8988T (cell line): ENCODE measurements at places on chromosomes 6 and 20.

- DNase-seq = no peak
These were observed 50.0 kb upstream of the ECI2 start for GRCh38 chr6:4185419-4185818.

- no peak for DNase-seq
These were observed 230.7 kb upstream of the MARCKS start for GRCh38 chr6:113626475-113626874.

DNA sequence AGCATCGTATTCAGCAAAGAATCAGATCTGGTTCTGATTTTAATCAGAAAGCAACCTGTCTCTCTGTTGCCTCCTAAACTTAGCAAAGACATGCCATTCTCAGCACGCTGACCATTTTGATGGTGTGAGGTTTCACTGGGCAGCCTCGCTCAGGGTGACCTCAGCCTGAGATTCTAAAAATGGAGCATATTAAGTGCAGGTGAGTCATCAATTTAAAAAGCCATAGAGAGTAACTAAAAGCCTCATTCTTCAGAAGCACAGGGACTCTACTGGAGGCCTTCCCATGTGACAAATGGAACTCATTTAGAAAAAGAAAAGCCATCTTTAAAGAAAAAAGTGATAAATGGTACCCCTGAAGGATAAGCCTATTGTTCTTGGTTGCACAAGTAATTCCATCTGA lies 91.3 kb downstream of the FILIP1 start:
- no peak for DNase-seq

DNA sequence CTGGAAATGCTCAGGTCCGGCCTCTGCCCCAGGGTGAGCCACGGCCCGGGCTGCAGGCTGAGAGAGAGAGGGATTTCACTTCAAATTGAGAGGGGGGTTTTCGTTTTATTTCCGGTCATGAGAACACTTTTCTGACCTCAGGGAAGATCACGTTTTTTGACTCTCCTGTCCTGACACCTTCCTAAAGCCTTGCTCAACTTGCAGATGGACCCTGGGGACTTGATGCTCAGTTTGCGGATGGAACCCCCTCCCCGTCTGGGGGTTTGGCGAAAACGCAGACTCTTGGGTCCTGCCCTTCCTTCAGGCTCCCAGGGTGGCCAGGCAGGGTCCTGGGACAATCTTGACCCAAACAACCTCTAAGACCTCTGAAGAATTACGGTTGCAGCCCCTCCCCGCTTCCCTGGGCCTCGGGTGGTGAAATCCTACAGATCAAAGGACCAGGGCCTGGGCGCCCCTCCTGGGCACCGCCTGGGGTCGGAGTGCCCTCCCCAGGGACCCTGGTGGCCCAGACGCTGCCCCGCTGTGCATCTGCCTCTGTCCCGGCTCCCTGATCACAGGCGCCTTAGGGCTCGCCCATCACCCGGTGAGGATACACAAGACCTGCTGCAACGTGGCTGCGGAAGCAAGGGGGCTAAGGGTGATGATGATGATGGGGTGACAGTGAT lies 148.2 kb downstream of the ERMARD start:
- no peak for DNase-seq

GRCh38 chr6:51398064-51398705 lies 579.5 kb downstream of the TFAP2B start:
- DNase-seq = no peak

- no peak for DNase-seq
These were observed 103.6 kb downstream of the GMDS start for GRCh38 chr6:2141644-2142290.

- DNase-seq = no peak
These were observed 92.2 kb upstream of the RSPO3 start for GRCh38 chr6:127026247-127026646.

- DNase-seq = no peak
These were observed 8.5 kb downstream of the PYGB start for GRCh38 chr20:25256226-25256859.
